ENCODE measurements at places on chromosomes 16 and 17. TPM values are rescaled to one million over a fixed set of nuclear protein-coding genes. Genes with fewer than 3 reads are reported as not detected.

The TOP3A gene
- polyA plus RNA-seq = 7.6 TPM

The TMEM100 gene
- 20.2 TPM for polyA plus RNA-seq

GRCh38 chr16:46555951-46556350 is 65.2 kb downstream of the SHCBP1 start:
- no peak for DNase-seq

The ELMO3 gene
- 44.6 TPM for polyA plus RNA-seq

The GNG13 gene
- not detected for polyA plus RNA-seq

- peak; percentile 79 for DNase-seq
Measured at GRCh38 chr17:2940352-2940751, 123.1 kb downstream of the OR1D5 start.

DNA sequence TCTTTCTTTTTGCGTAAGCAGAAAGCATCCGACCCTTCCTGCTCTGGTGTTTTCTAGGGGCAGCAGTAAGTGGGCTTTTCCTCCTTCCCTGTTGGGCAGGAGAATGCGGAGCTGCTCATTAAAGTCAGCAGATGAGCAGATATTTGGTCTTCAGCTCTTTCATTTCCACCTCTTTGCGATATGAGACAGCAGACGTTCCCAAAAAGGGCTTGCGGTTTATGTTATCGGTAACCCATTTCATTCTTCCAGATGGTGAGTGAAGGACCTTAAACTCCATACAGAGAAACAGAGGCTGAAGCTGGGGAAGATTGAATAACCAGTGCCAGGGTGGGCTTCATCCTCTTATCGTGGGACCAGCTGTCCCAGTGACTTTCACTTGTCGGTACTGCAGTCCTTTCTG is 40.7 kb downstream of the KSR1 start:
- no peak for DNase-seq

DNA sequence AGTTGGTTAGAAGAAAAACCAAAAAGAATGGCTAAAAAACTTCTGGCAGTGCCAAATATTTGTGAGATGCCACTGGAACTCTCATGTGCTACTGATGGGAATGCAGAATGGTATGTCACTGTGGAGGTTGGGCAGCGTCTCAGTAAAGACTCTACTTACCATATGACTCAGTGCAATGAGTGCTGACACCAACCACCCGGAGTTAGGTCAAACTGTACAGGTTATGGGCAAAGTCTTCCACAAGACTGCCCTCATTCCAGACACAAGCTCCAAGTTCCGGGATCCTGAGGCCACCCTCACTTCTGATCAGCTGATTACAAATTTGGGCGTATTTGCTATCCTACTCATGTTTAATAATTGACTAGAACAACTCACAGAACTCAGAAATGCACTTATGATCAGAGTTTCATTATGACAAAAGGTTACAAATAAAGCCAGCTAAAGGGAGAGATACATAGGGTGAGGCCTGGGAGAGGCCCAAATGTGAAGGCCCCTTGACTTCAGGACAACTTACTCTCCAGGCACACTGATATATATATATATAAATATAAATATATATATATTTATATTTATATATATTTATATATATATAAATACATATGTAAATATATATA is 114.9 kb downstream of the TRIM37 start:
- peak; percentile 51 for DNase-seq

The ABCA9 gene
- 2.3 TPM for polyA plus RNA-seq

GRCh38 chr16:67279296-67280089 is at the start of gene PLEKHG4:
TSS of gene PLEKHG4 (plus strand) at chr16:67279532. CDS start at chr16:67280045, 513 bp downstream.
- DNase-seq = peak; percentile 94

The OSGIN1 gene
- 9.9 TPM for polyA plus RNA-seq

DNA sequence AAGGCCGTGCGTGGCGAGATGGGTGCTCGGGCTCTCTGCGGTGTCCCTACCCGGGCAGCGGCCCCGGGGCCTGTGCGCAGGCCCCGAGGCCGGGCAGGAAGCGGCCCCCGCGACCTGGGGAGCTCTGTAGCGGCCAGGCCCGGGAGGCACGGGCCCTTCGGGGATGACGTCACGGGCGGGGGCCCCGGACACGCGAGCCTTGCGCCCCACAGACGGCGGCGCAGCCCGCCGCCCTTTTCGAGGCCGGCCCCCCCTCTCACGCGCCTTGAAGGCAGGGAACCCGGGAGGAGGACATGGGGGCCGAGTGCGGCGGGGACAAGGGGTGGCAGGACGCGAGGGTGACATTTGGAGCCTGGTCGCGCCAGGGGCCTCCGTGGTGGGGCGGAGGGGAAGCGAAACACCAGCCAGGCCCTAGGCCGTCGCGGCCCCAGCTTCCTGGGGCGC is 1.1 kb downstream of the RAI1 start:
- peak; percentile 57 for DNase-seq

DNA sequence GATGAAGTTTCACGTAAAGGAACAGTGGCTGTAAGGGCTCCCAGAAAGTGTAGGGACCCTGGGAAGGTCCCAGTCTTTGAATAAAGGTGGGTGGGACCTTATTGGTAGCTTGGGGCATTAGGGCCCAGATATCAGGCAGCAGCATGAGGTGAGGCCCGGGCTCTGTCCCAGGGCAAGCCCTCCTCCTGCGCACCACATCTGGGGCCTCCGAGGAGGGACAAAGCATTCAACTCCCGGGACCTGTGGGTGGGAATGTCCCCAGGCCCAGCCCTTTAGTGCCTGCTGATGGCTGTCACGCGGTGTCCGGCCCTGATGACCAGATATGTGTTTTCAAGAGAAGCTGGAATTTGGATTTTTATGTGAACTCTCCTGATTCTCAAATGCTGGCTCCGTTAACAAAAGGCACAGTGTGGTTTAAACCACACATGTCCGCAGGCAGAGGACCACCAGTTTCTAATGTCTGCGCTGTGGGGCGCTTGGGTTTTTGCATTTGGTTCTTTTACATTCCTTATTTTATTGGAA is 30.4 kb downstream of the RAI1 start:
- DNase-seq = peak; percentile 73

GRCh38 chr17:48322060-48322459 is 108.0 kb downstream of the SKAP1 start:
- DNase-seq = no peak

GRCh38 chr17:50097455-50097854 is 2.3 kb downstream of the PDK2 start:
- DNase-seq = no peak

The CALB2 gene
- polyA plus RNA-seq = 0.46 TPM

The MT4 gene
- not detected for polyA plus RNA-seq

- no peak for DNase-seq
Measured at GRCh38 chr16:78376452-78376851, 277.0 kb downstream of the WWOX start.

DNA sequence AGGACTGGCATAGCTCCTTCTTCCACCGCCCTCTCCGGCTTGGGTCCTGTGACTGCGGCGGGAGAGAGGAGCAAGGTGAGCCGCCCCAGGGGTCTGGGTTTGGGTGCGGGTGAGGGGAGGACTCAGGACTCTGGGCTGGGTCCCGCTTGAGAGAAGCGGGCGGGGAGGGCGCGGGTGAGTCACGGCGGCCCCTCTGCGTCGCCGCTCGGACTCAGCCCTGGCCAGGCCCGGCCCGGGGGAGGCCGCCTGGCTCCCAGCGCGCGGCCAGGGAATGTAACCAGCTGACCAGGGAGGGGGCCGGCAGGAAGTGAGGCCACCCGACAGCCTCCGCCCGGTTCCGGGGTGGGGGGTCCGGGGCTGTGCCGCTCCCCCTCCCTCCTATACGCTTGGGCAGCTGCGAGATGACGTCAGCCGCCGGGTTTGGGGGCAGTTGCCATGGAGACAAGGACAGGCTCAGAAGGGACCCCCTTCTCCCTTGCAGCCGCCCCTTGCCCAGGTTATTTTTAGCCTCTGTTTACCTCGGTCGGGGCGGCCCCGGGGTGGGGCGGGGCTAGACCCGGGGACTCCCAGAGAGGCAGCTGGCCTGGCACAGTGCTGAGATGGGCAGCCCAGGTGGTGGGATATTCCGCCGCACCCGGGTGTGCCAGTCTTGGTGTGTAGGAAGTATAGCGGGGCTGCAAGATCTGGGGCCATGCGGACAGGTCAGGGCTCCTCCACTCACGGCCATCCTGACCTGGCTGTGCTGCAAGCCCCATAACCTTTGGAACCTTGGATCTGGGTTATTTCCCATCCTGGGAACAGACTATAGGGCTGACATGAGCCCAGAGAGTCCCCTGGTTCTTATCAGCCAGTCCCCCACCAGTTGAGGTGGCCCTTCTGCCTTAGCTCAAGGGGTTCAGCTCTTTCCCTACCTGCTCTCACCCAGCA is 1.6 kb downstream of the RIPOR1 start:
- DNase-seq = peak; percentile 65

The CCDC47 gene
- polyA plus RNA-seq = 18.5 TPM

DNA sequence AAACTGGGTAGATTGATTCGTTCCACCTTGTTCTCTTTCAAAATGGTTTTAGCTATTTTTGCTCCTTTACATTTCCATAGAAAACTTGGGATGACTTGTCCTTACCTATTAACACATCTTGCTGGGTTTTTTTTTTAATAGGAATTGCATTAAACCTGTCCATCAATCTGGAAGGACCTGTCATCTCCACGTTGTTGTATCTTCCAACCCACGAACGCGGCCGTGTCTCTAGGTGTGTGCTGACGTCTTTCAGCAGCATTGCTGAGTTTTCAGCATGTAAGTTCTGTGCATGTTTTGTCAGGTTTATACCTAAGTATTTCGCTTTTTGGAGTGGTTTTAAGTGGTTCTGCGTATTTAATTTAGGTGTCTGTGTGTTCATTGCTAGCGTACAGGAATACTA is 60.4 kb upstream of the GNG13 start:
- no peak for DNase-seq

The MMP25 gene
- 0.61 TPM for polyA plus RNA-seq

DNA sequence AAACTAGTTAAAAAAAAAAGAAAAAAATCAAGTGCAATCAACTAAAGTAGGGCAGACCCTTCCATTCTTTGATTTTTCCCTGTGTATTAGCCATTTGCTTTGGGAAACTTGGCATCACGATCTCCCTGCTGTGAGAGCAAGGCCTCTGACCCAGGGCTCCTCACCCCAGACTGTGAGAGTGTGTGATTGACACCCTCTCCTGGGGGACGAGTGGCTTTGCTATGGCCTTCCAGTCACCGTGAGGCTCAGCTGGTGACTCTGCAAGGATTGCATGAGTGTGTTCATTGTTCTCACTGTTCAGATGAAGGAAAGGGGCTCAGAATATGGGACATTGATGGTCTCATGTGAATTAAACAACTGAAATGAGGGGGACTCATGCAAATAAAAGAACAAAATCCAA is 69.0 kb upstream of the BCAR1 start:
- DNase-seq = no peak

DNA sequence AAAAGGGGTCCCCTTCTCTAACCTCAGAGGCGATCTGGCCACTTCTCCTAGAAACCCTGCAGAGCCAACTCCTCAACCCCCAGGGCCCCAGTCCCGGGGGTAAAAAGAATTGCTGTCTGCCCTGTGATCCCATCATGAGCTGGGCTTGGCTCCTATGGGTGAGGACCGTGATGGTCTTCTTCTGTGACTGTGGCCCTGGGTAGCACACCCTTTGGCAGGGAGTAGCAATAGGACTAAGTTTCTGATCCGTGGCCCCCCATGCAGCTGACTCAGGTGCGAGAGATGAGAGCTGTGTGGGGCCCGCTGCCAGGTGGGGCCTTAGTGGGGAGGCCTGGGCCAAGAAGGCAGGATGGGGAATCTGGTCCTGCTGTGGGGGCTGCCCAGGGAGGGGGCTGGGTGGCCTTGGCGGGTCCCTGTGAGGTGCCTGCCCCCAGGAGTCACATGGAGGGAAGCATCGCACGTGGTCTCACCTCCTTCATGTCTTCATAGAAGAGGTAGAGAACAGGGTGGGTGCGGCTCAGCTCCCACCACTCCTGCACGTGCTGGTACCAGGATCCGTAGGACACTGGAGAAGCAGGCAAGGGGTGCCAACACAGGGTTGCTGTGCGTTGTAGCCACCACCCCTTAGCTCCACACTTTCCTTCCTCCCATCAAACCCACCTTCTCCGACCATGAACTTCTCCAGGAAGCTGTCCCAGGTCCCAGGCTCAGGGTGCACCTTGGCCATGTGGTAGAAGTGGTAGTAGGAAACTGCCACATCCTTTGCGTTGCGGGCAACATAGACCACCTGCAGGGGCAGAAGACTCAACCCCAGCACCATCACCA is 3.3 kb downstream of the SULT1A1 start:
- DNase-seq = no peak

DNA sequence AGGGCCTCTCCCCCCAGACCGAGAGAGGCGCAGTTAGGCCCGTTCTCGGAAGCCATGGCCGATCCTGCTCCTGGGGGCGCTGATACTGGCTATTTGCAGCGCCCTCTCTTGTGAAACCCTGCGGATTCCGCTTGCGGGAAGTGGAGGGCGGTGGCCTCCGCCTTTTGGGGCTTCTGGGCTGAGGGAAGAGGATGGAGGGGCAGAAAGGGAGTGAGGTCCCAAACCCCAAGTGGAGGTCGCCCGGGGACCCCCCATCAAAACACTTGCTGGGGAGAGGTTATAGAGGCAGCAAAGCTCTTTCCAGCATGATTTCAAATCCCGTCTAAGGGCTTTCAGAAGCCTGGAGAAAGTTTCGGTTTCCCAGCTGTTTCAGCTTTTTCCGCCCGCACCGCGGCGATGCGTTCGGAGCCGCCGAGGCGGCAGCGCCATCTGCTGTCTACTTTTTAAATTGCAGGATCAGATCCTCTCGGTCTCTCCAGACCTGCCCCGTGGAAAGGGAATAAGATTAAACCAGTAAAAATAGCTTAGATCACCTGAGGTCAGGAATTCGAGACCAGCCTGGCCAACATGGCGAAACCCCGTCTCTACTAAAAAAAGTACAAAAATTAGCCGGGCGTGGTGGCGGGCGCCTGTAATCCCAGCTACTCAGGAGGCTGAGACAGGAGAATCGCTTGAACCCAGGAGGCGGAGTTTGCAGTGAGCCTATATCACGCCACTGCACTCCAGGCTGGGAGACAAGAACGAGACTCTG is 15.8 kb downstream of the SNX20 start:
- peak; percentile 92 for DNase-seq

GRCh38 chr17:64783031-64783461 is 120.9 kb upstream of the SMURF2 start:
- DNase-seq = no peak

The GAS2L2 gene
- polyA plus RNA-seq = not detected

DNA sequence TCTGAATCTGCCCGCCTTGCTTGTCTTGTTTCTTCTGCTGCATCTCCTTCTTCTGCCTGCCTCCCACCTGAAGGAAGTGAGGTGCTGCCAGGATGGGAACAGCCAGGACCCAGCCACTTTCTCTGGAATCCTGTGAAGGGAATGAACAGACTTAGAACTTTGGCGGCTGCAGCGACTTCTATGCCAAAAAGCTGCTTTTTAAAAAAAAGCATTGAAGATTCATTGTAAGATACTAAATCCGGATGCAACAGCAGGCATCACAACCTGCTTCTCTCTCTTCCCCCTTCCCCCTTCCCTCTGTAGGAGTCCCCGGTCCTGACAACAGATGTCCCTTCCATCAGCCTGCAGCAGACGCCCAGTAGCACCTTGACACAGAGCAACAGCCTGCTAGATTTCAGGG is 176.3 kb downstream of the HS3ST4 start:
- DNase-seq = no peak

DNA sequence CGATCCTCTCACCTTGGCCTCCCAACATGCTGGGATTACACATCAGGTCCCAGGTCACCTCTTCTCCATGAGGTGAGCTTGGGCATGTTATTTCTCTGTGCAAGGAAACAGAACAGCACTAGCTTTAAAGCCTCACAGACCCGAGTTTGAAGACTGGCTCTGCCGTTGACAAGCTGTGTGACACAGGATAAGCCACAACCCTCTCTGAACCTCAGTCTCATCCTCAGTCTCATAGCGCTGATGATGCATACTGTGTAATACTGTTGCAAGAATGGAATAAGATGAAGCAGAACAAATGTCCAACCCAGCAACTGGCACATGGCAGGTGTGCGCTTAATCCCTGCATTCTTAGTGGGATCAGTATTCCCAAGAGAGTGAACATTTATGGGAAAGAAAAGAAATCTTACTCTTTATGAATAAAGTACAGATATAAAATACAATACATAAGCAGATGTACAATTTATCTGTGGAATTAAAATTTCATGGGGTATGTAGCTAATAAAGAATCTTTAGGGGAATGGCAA is 43.5 kb downstream of the ABAT start:
- no peak for DNase-seq

Data from stomach (tissue), 19 donors.